ENCODE measurements at places on chromosomes 3 and 15.
A peak's percentile ranks its signal among the peaks of the same experiment; 100 is the strongest.

DNA sequence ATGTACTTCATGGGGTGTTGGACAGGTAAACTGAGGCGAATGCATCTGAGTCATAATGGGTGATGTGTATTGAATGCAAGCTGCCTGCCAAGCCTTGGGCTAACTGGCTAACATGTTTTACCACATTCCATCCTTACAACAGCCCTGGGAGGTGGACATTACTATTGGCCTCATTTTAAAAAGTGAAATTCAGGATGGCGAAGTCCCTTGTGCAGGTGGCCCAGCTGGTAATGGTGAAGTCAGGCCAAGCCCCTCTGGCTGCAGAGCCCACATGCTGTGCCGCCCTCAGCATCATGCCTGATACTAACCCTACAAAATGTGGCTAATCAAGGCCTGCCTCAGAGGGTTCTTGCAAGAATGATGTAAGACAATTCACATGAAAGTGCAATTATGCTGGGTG lies 60.0 kb upstream of the CHD2 start:
- DNase-seq: no peak

DNA sequence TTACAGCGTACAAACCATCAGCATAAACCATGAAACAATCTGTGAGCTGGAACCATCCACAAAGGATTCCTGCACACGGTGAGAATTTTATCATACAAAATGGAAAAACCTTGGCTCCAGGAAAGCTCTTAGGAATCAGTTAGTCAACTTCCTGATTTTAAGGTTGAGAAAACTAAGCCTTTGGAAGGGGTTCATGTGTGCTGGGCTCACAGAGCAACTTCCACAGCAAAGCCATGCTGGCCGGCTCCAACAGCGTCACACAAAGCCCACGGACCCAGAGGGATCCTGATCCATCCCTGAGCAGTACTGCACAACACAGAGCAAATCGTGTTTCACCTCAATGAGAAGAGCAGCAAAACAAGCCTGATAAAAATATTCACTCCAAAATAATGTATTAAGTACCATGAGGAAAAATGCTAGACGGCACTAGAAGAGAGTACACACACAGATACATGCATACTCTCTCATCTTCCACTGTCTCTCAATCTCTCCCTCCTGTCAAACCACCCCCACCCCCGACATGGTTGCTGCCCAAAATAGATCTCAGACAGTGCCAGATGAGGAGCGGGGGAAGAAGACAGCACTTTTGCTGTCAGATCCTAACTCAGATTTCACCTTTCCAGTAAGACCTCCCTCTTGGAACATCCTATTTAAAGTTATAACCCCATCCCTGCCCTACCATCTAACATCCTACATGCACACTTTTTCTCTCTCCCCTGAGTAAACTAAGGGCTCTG lies 58.6 kb downstream of the MB21D2 start:
- no peak for DNase-seq

DNA sequence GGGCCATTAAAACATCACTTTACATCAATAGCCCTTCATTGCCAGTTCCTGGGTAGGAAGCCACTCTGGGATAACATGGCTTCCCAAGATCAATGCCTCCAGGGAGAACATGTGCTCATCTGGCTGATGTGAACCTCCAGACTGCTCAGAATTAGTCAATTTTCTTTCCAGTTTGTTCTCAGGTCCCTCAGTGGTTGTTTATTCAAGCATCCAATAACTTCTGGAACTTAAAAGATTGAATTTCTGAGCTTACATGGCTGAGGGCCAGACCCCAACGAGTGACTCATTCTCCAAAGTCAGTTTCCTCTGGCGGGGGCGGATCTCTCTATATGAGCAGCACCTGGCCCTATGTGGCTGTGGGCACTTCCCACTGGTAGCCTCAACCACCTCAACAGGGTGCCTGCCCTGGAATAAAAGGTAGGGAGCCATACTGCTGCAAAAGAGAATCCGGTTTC lies 34.0 kb downstream of the LYZL4 start:
- DNase-seq: peak; percentile 81

- no peak for DNase-seq
Observed at GRCh38 chr3:48505146-48505545, 1.2 kb upstream of the SHISA5 start.

DNA sequence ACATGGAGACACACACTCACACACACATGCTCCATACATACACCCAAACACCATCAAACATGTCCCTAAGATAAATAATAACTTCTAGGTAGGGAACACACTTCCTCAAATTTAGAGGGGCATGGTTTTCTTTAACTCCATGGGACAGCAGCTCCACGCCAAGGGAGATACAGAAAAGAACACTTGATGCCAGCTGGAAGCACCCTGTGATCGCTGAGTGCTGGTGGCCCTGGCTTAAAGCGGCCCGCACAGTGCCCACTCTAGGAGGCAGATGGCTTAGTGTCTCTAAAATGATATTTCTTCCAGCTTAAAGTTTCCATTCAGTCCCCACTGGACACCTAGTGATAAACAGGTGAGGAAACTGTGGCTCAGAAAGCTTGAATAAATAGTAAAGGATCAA lies 232.9 kb downstream of the UACA start:
- no peak for DNase-seq

Measured in activated CD4-positive, alpha-beta memory T cell treated with anti-CD3 and anti-CD28 coated beads for 36 hours (primary cell).